ENCODE measurements at places on chromosomes 7 and 10. TPM values are rescaled to one million over a fixed set of nuclear protein-coding genes. Genes with fewer than 3 reads are reported as not detected.

DNA sequence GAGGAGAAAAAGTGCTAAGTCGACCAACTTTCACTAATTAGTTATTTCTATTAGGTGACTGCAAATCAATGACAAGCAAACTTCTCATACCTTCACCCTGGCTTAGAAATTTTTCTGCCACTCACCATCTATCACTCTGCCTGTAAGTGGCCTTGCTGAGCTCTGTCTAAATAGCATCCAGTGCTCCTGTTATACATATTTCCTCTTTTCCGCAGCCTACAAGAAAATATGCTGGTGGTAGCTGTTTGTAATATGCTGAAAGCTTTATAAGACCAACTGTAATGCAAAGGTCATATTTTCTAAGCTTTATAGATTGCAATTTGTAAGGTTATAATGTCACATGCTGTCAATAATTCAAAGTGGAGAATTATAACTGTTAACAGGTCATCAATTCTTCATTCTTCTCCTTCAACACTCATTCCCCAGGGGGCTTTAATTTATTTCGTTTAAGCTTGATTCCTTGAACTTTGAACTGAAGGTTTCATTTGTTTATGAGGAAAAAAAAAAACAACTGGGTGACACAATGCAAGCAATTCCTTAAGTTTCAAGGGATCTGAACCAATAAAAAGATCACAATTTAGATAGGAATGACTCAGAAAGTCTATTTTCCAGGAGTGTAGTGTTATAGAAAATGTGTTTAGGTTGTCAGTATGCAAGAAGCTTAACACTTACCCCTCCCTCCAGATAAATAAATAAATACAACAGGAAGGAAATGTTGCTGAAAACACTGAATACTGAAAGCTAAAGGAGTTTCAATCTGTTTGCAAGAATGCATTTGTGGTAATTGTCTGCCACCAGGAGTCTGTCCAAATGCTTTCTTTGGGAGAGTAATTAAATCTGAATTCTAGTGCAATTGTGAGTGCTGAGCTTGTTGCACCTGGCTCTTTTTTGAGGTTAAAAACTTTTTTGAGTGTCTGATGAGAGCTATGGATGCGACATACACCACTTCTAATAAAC is 183.7 kb downstream of the SORCS1 start:
- H3K4me3 ChIP-seq: no peak overlapping the region
- no peaks in the 10 kb centered on the region for H3K27me3 ChIP-seq
- H3K36me3 ChIP-seq: no peaks in the 10 kb centered on the region
- H3K27ac ChIP-seq: no peak overlapping the region
- H3K4me1 ChIP-seq: no peaks in the 10 kb centered on the region

- DNase-seq: peak; percentile 84
- H3K27ac ChIP-seq: peak overlapping the region; percentile 80
- peaks cover 54% of the 10 kb centered on the region for H3K4me1 ChIP-seq
- peaks cover 5% of the 10 kb centered on the region for H3K36me3 ChIP-seq
- peak overlapping the region; percentile 68 for H3K4me3 ChIP-seq
Measured at GRCh38 chr7:157576415-157576814, 239.6 kb downstream of the DNAJB6 start.

DNA sequence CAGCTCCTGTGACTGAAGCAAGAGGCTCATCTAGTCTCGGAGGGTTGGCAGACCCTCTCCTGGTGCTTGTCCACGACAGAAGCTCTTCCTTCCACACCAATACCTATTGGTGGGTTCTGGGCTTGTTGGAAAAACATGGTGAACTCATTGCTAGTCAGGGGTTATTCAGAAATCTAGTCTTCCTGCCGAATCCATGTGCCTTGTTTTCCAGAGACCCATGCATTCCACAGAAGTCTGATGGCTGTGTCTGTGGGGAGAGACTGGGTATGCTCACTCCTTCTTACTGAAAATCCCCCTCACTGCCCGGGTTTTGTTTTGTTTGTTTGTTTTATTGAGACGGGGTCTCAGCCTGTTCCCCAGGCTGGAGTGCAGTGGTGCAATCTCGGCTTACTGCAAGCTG is 138.3 kb downstream of the DNAJB6 start:
- H3K4me1 ChIP-seq: peaks cover 58% of the 10 kb centered on the region
- no peak overlapping the region for H3K27ac ChIP-seq
- H3K36me3 ChIP-seq: peaks cover 40% of the 10 kb centered on the region
- no peak overlapping the region for H3K4me3 ChIP-seq
- H3K27me3 ChIP-seq: peaks cover 4% of the 10 kb centered on the region

The CYP2C8 gene
- not detected for total RNA-seq

The ERVW-1 gene
- not detected for total RNA-seq

The RSPH10B2 gene
- 1.2 TPM for total RNA-seq

The ANKRD61 gene
- total RNA-seq: 0.38 TPM

Measured in activated CD8-positive, alpha-beta memory T cell treated with anti-CD3 and anti-CD28 coated beads, Interleukin-2, amount 10 ng/mL, durations not matched to agents 7 days and 5 days (primary cell).